CD4-positive, alpha-beta T cell treated with Interleukin-17A for 1 hour (primary cell): ENCODE measurements at places on chromosomes 12 and 14.

GRCh38 chr12:16228067-16228466, 49.4 kb downstream of the SLC15A5 start:
- DNase-seq, result no peak

DNA sequence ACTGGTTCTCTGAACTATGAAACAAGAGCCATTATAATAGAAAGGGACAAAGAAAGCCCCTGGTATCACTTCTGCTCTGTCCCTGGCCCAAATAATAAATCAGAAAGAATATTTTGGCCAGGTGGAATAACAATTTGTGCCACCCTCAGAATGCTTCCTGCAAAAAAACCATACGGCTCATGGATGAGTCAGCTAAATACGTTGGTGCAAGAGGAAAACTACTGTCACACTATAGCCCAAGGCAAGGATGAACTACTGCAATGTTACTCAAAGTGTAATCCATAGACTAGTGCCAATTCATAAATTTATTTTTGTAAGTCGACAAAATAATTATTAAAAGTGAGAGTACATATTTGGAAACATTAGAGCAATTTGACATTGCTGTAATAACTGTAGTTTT, 68.2 kb downstream of the ANKS1B start:
- DNase-seq, result no peak

- DNase-seq, result no peak
Observed at GRCh38 chr12:69168363-69168762, 71.0 kb upstream of the CPSF6 start.

GRCh38 chr14:87999277-87999676, 5.7 kb upstream of the GPR65 start:
- no peak for DNase-seq

GRCh38 chr14:34465069-34465859, 3.2 kb upstream of the SPTSSA start:
- peak; percentile 11 for DNase-seq

- no peak for DNase-seq
Observed at GRCh38 chr12:39830171-39830570, 210.6 kb upstream of the ABCD2 start.

DNA sequence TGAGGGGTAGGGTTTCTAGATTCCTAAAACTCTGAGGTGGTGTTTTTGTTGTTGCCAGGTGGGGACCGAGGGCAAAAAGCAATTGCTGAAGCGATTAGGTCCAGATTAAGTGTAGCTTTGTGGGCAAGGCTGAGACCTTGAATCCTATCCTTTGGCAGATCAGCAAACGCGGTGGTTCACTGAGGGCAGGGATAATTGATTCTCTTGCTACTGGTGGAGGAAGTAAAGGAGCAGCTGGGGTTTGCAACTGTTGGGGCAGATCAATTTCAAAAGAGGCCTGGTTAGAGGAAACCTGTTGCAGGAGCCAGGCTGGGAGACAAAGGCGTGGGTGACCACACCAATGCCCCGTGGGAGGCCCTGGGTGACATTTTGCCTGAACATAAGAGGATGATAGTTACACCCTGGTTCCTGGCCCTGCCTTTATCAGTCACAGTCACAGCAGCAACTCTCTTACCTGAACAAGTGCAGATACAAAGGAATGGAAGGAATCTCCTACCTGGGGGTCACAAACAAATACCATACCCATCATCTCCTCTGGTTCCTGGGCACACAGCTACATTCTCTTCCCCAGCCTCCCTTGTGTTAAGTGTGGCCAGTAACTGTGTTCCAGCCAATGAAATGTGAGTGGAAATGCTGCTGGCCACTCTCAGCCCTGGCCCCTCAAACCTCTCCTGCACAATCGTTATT, 43.3 kb upstream of the RASSF3 start:
- DNase-seq, result no peak

- no peak for DNase-seq
Observed at GRCh38 chr12:26768611-26769603, 64.1 kb downstream of the ITPR2 start.

- DNase-seq, result no peak
Observed at GRCh38 chr12:98504368-98504617, 11.1 kb upstream of the TMPO start.

- no peak for DNase-seq
Observed at GRCh38 chr14:86027144-86027543, 497.2 kb downstream of the FLRT2 start.

DNA sequence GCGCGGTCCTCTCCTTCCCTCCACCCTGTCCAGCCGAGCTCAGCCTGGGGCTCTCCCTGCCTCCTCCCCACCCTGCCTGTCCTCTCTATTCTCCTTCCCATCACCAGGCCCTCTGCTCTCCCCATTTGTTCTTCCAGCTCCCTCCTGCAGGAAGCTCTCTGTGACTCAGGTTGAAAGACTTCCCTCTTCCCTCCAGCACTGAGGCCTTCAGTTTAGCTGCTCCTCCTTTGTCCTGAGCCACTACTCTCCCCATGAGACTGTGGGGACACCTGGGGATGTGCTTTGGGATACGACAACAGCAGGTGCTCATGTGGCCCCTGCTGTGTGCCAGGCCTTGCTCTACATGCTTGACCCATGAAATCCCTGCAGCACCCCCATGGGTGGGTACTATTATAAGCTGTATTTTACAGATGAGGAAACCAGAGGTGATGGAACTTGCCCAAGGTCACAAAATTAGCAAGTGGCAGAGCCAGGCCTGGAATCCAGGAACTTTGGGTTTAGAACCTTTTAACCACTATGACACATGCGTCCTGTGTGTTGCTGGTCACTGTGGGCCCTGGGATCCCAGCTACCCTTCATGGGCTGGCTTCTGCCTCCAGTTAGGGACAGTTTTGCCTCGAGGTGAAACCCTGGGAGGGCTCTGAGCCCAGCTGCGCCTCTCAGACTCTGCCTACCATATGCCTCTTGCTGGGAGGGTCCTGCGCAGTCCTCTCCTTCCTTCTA, 5.5 kb downstream of the KRT80 start:
- no peak for DNase-seq

- no peak for DNase-seq
Observed at GRCh38 chr14:86543521-86543920, 1013.6 kb downstream of the FLRT2 start.

DNA sequence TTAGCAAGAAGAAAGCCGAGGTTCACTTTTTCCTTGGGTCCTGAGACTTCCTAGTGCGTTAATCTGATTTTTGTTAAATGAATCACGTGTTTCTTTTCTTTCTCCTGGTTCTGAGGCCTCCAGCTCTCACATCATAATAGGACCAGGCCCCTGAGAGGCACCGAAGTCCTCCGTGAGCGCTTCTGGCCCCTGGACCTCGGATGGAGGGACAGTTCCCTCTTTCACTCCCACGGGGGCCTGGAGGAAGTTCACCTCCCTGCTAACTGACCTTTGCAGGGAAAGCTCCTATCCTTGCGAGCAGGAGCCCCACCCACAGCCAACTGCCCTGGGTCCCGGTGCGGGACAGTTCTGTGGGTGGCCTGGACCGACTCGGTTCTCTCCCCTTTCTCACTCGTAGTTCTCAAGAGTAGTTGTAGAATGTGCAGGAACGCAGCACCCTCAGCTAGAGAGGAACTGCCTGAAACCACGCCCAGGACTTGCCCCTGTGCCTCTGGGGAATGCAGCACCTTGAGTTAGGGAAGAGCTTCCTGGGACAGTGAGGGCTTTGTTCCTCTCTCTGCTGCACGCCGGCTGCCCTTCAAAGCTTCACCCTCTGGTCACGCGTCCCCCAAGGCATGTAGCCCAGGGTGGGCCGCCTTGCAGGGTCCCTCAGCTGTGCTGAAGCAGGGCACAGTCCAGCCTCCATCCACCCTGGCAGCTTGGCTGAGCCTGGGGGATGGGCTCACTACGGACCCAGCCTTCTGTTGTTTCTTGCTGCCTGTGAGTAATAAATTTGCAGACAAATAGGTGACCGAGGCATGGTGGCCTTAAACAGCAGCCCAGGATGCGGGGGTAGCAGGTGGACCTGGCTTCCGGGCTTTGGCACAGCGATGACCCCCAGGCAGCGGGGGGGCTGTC, 264.6 kb downstream of the ADGRD1 start:
- DNase-seq, result no peak

DNA sequence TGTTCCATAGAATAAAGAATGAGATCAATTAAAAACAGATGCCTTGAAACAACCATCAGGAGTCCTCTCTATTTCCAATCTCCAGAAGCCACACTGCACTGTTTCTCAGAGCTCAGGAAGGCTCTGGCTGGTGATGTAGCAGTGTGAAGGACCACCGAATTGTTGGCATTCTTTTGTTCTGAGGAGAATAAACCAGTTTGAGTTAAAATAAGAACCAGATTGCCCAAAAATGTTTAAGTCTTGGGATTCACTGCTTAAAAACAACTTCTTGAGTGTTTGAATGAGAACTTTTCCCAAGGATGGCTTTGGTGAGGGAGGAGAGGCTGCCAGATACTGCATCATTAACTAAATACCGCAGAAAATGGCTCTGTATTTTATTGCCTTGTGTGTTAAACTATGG, 341.2 kb downstream of the C12orf75 start:
- no peak for DNase-seq

- DNase-seq, result no peak
Observed at GRCh38 chr14:46245276-46245675, 406.3 kb downstream of the RPL10L start.

- DNase-seq, result no peak
Observed at GRCh38 chr12:105222726-105223351, 13.1 kb downstream of the APPL2 start.

- no peak for DNase-seq
Observed at GRCh38 chr14:67332468-67332867, 27.1 kb downstream of the ATP6V1D start.
